ENCODE measurements at places on chromosomes 1 and 21. TPM values are rescaled to one million over a fixed set of nuclear protein-coding genes. Genes with fewer than 3 reads are reported as not detected.
A peak's percentile ranks its signal among the peaks of the same experiment; 100 is the strongest.

DNA sequence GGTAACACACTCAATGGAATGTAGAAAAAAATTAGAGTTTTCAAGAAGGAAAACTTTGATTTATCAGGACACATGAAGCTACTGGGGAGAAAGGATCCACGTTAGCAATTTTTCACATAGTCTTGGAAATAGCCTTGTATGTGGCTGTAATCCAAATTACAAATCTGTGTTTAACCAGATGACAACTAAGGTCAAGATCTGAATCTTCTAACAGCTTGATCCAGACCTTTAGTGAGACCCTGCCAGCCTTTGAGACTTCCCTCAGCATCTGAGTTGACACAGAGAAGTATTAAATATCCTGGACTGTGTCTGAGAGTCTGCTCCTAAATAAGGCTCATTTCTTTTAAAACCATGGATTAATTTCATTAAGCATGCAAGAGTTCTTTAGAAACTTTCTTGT, 135.9 kb upstream of the KCNK2 start:
- H3K27ac ChIP-seq: no peak overlapping the region
- no peaks in the 10 kb centered on the region for H3K36me3 ChIP-seq
- H3K4me3 ChIP-seq: no peak overlapping the region

DNA sequence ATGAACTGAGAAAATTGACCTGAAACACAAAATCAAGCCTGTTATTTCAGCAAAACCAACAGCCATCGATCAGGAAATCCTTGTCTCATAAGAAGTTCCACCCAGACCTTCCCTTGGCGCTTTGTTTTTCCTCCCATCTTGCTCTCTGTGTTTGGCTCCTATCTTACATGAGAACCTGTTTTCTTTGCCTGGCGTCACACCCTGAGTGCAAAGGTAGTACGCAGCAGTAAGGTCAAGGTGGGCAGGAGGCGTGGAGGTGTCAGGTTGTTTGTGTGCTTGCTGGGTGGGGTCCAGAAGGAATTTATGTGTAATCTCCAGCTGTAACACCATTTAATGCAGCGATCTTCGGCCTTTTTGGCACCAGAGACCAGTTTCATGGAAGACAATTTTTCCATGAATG, 50.5 kb downstream of the C1orf21 start:
- no peak overlapping the region for H3K4me3 ChIP-seq
- H3K36me3 ChIP-seq: no peaks in the 10 kb centered on the region
- DNase-seq: no peak
- H3K27me3 ChIP-seq: no peaks in the 10 kb centered on the region

DNA sequence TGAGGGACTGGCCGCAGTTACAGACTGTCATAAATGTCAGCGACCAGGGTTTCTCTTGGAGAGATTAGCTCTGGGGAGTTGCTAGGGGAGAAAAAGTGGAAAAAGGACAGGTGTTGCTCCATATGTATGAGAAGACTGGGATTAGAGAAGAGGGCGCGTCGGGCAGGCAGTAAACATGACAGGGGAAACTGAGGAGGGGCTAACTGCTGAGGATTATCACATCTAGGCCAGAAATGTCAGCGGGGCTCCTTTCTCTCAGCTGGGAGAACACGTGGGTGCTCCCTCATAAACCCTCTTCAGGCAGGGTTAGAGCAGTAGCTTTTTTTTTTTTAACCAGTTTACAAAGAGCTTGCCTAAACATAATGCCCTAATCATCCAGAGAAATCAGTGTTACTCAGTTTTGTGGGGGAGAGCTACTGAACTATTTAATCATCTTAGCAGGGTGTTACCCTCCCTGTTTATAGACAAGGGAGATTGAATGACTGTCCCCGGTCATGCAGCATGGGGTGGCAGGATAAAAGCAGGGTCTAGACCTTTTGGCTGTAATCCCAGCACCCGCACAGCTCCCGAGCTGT, 35.2 kb downstream of the ELAPOR1 start:
- no peak for DNase-seq
- H3K27me3 ChIP-seq: no peaks in the 10 kb centered on the region
- no peak overlapping the region for H3K27ac ChIP-seq
- H3K4me1 ChIP-seq: no peaks in the 10 kb centered on the region

DNA sequence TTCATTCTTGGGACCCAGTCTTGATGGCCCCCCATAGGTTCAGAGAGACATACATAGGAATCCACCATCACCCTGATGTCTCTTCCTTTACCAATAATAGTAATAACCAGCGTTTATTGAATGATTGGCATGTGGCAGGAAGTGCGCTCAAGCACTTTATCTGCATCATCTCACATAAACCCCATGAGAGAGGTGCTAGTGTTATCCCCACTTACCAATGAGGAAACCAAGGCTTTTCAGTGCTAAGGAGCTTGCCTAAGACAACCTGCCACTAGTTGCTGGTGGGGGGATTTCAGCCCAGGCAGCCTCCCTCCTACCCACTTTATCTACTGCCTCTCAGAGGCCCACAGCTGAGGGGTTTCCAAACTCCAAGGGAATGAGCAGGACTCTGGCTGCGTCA, 7.7 kb downstream of the LGR6 start:
- no peak overlapping the region for H3K4me3 ChIP-seq
- no peaks in the 10 kb centered on the region for H3K4me1 ChIP-seq
- no peaks in the 10 kb centered on the region for H3K27me3 ChIP-seq

DNA sequence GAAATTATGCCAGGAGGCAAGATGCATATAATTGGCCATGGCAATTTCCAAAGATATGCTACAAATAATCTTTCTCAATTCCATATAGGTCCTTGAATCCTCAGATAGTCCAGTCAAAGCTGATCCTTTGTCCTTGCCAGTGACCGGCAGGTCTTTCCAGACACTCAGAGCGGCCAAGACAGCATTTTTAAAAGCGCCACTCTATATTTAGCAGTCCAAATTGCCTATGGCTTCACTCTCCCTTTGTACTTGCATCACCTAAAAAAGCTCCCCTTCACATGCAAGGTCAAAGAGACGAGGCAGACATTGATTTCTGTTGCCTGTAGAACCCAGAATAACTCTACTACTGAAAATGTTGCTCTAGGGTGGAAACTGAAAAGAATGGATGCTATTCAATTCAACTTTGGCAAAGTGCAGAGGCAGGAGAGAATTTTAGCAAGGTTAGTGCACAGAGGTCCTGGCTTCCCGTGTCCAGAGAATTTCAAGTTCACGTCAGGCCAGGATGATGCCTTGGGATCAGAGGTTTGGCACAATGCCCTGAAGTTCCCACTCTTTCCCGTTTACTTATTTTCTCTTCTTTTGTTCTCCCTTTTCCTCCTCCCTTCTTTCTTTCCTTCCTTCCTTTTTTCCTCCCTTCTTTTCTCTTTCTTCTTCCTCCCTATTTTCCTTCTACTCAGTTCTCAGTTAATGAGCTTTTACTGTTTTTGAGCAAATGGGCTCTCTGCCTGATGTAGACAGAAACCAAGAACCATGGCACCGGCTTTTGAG, 108.5 kb downstream of the KCNK1 start:
- no peaks in the 10 kb centered on the region for H3K27me3 ChIP-seq
- no peaks in the 10 kb centered on the region for H3K36me3 ChIP-seq
- no peak overlapping the region for H3K4me3 ChIP-seq
- DNase-seq: no peak
- no peaks in the 10 kb centered on the region for H3K4me1 ChIP-seq

DNA sequence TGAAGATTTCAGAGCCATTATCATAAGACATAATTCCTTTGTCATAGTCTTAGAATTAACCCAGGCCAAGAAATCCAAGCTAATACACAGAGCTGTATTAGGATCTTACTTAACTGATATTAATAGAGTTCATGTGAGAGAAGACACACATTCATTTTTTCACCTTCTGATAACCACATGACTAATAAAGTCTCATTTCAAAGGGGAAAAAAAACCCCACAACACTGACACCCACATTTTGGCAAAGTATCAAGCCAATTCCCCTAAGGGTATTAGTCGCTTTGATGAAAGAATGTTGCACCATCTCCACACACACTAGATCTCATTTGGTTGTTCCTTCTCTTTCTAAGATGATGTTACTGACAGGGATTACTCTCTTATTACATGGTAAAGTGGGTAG, 344.4 kb upstream of the ESRRG start:
- H3K4me1 ChIP-seq: no peaks in the 10 kb centered on the region
- DNase-seq: no peak
- no peak overlapping the region for H3K27ac ChIP-seq

GRCh38 chr1:200457810-200458209, 48.0 kb upstream of the ZNF281 start:
- no peaks in the 10 kb centered on the region for H3K27me3 ChIP-seq
- no peak overlapping the region for H3K27ac ChIP-seq
- H3K36me3 ChIP-seq: no peaks in the 10 kb centered on the region
- DNase-seq: no peak
- no peak overlapping the region for H3K4me3 ChIP-seq
- H3K4me1 ChIP-seq: no peaks in the 10 kb centered on the region

DNA sequence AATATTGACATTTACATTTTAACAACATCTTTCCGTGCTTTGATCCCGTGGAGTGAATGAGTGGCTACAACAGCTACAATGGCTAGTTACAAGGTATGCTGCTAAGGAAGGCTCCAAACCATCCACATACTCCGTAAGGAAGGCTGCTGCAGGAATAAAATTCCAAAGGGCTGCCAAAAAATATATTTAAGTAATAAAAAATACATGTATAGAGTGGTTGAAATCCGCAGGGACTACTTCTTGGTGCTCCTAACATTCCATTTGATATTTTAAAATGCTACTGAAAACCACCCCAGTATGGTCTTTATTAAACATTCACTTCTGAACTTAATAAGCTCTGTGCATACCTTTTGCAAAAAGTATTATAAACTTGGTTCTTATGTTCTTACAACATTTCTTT, 25.3 kb downstream of the TNFSF4 start:
- no peaks in the 10 kb centered on the region for H3K27me3 ChIP-seq
- DNase-seq: no peak
- H3K36me3 ChIP-seq: no peaks in the 10 kb centered on the region
- H3K4me3 ChIP-seq: no peak overlapping the region
- H3K4me1 ChIP-seq: no peaks in the 10 kb centered on the region
- H3K27ac ChIP-seq: no peak overlapping the region

DNA sequence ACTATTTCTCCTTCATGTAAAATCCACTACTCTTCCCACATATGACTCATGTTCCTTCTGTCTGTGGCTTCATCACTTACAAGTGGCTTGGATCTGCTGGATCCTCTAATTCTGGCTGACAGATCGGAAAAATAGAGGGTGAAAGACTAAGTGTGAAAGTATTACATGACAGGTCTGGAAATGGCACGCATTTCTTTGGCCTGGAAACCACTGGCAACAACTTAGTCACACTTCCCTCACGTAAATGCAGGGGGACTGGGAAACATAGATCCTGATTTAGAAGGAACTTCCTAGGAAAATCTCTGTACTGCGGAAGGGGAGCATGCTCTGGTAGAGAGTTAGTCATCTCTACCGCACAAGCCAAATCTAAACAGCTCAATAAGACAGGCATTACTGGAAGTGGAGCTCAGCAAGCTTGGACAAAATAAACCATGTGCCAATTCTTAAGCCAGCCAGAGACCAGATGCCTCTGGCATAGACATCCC, 305.4 kb upstream of the PTBP2 start:
- H3K27me3 ChIP-seq: no peaks in the 10 kb centered on the region
- H3K4me1 ChIP-seq: no peaks in the 10 kb centered on the region
- DNase-seq: peak; percentile 16
- no peaks in the 10 kb centered on the region for H3K36me3 ChIP-seq

C1orf74 gene
- total RNA-seq: 1.3 TPM

LCE3E gene
- total RNA-seq: not detected

TACSTD2 gene
- total RNA-seq: not detected

RNU5D-1 gene
- total RNA-seq: not detected

CSF3R gene
- total RNA-seq: 5.6 TPM

AK2 gene
- total RNA-seq: 126 TPM

GRHL3 gene
- total RNA-seq: not detected

LMX1A gene
- 0.41 TPM for total RNA-seq

TTLL7 gene
- total RNA-seq: 16.2 TPM

SLC22A15 gene
- total RNA-seq: not detected
